ENCODE measurements at places on chromosomes 2 and 18. TPM values are rescaled to one million over a fixed set of nuclear protein-coding genes. Genes with fewer than 3 reads are reported as not detected.
A peak's percentile ranks its signal among the peaks of the same experiment; 100 is the strongest.

DNA sequence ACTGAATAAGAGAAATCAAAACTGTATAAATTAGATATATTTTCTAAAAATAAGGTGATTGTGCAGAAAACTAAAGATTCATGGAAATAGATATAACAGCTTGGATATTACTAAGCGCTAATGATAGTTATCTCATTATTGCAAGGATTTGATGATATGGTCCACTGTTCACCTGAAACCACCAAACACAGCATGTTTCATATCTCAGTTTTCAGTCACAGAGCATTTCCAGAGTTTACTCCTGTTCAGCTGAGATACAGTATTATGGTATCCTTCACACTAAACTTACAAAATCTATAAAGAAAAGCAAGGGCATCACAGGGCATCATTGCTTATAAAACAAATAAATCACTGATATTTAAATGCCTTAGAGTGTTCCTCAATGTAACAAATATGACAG, 591.6 kb downstream of the ERBB4 start:
- no peak for DNase-seq

DNA sequence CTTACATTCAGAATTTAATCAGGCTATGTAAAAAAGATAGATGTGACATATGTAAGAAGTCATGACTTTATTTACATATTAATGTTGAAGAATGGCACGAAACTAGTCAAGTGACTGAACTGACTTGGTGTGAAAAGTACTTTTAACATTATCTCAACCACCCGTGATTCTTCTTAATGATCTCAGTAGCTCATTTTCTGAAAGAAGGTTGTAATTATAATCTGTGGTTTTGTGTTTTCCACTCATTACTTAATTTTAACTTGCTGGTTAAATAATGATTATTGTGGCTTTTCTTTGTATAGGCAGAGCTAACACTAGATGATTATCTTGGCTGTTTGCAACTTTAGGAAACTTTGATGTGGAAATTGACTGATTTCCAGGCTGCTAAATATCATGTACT, 18.5 kb downstream of the KCNJ13 start:
- DNase-seq, result no peak

MYCN gene
- total RNA-seq, result 0.20 TPM

GRCh38 chr2:106658616-106659015, 171.5 kb downstream of the CD8B2 start:
- no peak for DNase-seq

GRCh38 chr2:190119257-190119656, 56.7 kb upstream of the MSTN start:
- DNase-seq, result peak; percentile 22

CYP27A1 gene
- 178 TPM for total RNA-seq

NT5DC4 gene
- total RNA-seq, result not detected

- DNase-seq, result no peak
Observed at GRCh38 chr2:120912101-120912985, 176.7 kb downstream of the GLI2 start.

DNA sequence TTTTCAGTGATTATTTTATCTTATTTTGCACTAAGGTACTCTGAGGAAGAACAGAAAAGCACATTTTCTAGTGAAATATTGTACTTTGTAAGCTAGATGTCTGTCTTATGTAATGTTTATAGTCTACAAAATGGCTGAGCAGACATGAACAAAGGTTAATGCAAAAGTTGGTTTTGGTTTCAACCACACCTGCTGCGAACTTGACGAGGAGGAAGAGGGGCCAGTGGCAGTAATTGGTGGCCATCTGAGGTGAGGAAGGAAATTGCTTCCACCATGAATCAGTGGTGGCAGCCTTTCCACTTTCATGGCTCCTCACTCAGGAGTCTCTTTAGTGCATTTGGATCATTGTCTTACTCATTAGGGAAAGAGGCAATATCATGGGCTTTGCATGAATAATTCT, 894.2 kb downstream of the CNTNAP5 start:
- no peak for DNase-seq

DNA sequence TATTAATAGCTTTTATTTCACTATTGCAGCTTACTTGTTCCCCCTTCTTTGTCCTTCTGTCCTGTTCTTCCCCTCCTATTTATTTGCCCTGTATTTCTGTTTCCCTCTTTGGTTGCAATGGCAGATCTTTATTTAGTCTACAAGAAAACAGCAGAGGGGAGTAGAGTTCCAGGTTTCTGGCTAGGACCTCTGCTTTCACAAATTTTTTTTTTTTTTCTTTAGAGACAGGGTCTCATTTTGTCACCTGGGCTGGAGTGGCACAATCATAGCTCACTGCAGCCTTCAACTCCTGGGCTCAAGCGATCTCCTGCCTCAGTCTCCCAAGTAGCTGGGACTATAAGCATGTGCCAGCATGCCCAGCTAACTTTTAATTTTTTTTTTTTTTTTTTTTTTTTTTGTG, 188.1 kb upstream of the SPRED2 start:
- DNase-seq, result no peak

- no peak for DNase-seq
Observed at GRCh38 chr18:37956020-37956419, 390.4 kb upstream of the CELF4 start.

GRCh38 chr2:37342591-37343220, 1.7 kb upstream of the QPCT start:
- DNase-seq, result no peak

DNA sequence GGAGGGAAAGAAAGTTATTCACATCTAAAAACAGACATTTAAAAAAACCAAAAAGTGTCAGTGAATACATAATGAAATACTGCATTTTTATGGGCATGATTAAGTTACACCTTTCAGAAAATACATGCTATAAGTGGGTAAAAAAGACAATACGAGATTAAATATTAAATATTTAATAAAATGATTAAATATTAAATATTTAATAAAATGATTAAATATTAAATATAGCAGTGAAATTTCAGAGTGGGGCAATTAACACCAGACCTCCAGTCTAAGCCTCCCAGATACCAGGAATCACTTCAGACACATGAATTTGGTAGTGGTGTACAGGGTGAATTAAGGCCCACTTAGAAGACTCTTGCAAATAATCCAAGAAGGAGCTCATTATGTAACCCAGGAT, 15.5 kb downstream of the RBM43 start:
- DNase-seq, result no peak

- DNase-seq, result no peak
Observed at GRCh38 chr2:20330192-20330591, 20.5 kb downstream of the PUM2 start.

DNA sequence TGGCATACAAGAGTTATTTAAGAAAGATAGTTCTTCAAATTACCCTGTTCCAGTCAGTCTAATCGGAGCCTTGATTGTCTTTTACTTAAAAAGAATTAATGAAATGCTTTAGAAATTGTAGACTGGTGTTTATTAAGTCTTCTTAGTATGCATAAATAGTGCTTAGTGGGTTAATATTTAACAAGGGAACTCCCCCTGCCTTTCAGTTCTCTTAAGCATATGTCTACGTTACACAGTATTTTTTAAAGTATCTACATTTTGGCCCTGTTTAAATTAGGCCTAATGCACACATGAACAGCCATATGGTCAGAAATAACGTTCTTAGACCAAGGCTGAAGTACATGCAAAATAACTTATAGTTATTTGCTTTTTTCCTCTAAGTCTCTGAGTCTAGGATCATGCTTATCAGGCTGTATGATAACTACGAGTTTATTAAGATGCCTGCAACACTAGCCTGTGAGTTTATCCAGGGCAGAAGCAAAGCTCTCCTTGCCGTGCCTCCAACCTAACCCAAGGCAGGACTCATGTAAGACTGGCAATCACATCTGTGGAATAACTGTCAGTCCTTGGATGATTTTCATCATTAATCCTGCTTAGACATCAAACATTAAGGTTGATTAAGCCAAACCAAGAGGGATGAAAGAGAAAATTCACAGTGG, 6.7 kb downstream of the BCL2 start:
- no peak for DNase-seq

DNA sequence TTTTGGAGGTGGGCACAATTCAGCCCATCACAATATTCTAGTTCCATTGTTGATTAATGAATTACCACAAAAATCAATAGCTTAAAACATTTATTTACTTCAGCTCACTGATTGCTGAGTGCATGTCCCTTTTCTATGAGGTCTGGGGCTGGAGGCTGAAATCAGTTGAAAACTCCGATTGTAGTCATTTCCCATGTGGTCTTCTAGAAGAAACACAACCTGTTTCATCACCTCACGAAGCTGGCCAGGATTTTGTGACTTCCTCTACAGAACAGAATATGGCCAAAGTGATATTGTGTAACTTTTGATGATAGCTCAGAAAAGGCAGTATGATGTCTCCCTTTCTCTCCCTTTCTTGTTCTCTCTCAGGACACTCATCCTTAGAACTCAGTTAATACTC, 44.1 kb upstream of the CYRIA start:
- DNase-seq, result no peak

- no peak for DNase-seq
Observed at GRCh38 chr18:28095631-28096030, 81.3 kb downstream of the CDH2 start.

GRCh38 chr18:73636355-73636754, 511.3 kb downstream of the FBXO15 start:
- no peak for DNase-seq

CXCR4 gene
- 60.0 TPM for total RNA-seq

UGT1A10 gene
- not detected for total RNA-seq

RAPGEF4 gene
- total RNA-seq, result 19.0 TPM

DNA sequence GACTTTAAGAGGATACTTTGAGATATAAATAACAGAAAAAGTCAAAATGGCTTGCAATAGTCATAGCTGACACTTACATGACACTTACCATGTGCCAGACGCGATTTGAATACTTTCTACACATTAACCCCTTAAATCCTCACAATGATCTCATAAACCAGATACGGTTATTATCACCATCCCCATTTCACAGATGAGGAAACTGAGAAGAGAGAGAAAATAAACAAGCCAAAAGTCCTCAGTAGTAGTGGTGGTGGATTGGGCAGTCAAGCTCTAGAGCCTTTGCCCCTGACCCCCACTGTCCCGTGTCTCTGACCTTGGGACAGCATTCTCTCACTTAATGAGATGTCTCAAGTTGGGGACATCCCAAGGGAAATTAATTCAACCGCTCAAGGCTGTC, 105.2 kb upstream of the TAF1B start:
- no peak for DNase-seq

PRSS56 gene
- not detected for total RNA-seq

- no peak for DNase-seq
Observed at GRCh38 chr18:24630346-24630880, 170.0 kb downstream of the HRH4 start.

GRCh38 chr18:11654736-11655605, 34.1 kb upstream of the GNAL start:
- DNase-seq, result peak; percentile 30

DNA sequence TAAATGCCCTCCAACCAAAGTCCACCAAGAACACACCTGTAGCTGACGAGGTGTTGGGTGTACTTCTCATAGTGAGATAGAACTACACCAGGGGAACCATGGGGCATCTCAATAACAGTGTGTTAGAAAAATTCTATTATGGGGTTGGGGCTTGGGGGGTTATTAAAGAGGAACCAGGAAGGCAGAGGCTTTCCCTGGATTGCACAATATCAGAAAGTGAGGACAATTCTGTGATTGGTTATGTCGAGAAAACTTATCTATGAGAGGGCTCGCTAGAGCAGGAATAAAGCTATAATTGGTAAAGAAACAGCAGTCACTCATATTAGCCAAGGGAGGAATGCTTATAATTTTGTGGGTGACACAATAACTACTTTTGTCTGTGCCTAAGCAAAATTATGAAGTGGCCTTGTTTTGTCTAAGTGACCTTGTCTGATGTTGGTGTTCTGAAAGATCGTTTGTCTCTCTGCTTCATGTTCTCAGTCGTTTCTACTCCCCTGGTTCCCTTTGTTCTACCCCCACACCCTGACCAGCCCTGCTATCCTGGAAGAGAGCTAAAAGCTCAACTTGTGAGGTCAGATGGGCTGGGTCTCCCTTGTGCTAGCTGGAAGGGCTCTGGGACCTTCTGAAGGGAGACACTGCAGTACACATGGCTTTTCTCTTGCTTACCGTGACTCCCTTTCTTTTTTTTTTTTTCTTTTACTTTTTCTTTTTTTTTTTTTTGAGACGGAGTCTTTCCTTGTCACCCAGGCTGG, 21.6 kb upstream of the INO80C start:
- DNase-seq, result no peak

GRCh38 chr2:240928476-240929363, 22.6 kb downstream of the CROCC2 start:
- DNase-seq, result peak; percentile 46

DNA sequence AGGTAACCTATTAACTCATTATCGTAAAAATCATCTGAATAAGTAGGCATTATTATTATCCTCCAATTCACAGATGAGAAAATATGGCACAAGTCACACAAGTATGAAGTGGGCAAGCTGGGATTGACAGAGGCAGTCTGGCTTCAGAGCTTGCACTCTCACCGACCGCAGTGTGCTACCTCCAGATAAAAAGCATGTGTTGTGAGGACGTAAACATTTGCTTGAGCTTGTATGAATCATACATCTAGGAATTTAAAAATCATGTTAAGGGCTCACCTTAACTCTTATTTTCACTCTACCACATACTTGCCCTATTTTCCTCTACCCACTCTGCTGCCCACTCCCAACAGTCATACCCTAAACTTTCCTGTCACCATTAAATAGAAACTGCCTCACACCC, 65.3 kb upstream of the AMMECR1L start:
- DNase-seq, result no peak

DNA sequence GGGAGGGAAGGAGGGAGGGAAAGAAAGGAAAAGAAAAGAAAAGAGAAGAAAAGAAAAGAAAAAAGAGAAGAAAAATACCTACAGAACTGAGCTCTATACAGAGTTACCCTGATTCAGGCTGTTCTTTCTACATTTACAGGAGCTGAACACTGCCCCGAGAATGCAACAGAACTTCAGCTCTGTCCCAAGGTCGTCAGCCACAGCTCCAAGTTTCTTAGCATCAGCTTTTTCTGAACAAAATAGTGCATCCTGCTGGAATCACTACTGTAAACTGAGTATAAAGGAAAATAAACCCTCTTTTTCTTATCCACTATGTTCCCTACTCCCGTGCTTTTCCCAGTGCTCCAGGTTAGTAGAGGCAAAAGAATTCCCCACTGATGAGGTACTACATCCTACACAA, 4.7 kb upstream of the PPP4R1 start:
- no peak for DNase-seq

- DNase-seq, result no peak
Observed at GRCh38 chr2:108423502-108424251, 25.3 kb upstream of the GCC2 start.

COL5A2 gene
- total RNA-seq, result 24.8 TPM

DNA sequence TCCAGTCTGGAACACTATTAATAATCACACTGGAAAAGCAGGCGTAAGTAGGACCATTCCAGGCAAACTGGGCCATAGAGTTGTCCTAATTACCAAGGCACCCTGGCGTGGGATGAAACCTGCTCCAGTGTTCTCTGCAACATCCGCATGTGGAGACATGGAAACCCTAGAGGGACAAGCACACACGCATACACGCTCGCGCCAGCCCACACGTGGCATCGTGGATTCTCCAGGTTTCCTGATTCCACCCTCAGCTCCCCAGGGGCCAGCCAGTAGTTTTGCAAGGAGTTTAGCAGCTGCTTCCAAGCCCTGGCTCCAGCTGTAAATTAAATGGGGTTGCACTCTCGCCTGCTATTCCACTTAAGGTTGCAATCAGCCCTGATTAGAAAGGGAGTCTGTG, 127.7 kb downstream of the DYSF start:
- no peak for DNase-seq
